ENCODE measurements at places on chromosomes 1 and 21.

- DNase-seq: no peak
Observed at GRCh38 chr1:119743308-119743707, 25.4 kb downstream of the HMGCS2 start.

- DNase-seq: no peak
Observed at GRCh38 chr21:38861056-38861455, 55.3 kb downstream of the ETS2 start.

- DNase-seq: no peak
Observed at GRCh38 chr1:178330848-178331497, 165.8 kb downstream of the CLEC20A start.

DNA sequence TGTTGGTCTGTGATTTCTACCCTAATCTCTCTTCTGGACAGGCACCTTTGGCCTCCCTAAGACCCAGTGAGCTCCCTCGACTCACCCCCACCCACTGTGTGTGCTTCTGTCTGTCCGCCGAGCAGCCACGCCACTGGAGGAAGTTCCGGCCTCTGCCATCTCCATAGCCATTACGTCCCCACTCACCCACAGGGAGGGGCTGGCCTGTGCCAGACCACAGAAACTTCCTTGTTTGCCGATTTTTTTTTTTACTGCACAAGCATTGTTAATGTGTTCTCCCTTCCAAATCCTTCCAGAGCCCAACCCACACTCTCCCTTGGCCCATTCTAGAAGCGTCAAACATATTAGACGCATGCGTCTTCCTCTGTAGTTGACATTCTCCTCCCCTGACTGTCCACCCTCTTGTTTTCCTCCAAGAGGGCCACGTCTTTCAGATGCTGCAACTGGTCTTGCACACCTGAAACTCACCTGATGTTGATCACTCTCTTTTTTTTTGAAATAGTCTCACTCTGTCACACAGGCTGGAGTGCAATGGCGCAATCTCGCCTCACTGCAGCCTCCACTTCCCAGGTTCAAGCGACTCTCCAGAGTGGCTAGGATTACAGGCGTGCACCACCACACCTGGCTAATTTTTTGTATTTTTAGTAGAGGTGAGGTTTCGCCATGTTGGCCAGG is 72.3 kb downstream of the EVA1C start:
- no peak for DNase-seq

GRCh38 chr1:205664399-205665017 is 15.8 kb downstream of the SLC45A3 start:
- DNase-seq: no peak

DNA sequence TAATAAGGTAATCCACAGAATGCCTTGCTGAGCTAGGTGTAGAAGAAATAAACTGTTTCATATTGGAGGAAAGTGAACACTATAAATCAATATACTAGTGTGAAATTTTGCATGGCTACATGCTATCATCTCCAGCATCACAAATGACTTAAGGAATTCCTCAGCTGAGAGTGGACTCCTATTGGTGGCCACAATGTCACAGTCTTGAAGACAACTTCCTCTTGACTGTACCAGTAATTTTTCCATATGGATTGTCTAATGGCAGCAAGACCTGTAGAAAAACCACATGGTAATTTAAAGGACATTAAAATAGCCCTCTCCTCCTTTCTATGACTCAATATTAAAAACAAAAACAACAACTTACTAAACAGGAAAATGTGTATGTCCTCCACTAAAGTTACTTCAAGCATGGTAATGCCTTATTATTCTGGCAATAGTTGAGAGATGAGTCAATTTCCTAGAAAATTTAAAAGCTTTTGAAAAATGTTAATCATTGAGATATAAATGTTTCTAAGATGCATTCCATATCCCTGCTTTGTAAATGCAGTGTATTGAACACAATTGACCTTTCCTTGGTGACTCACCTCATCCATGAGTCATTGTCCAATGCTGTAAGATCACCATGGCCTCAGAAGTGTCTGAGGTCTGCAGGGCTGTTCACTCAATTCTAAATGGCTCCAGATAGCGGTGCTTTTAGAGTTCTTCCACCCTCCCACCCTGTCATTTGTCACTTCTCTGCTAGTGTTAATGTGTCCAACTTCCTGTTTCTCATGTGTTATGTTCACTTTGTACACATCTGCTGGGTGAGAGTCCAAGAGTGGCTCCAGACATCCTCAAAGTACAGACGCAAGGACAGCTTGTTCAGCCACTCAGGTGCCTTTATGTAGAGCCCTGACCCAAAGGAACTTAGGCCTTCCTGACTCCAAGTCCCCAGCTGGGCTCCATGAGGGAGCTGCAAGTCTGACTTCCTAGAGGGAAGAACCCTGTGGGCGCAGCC is 32.8 kb upstream of the DNASE2B start:
- DNase-seq: peak; percentile 91

- no peak for DNase-seq
Observed at GRCh38 chr1:30037251-30038118, 685.9 kb downstream of the MATN1 start.

- no peak for DNase-seq
Observed at GRCh38 chr1:85555420-85555819, 25.1 kb upstream of the CCN1 start.

DNA sequence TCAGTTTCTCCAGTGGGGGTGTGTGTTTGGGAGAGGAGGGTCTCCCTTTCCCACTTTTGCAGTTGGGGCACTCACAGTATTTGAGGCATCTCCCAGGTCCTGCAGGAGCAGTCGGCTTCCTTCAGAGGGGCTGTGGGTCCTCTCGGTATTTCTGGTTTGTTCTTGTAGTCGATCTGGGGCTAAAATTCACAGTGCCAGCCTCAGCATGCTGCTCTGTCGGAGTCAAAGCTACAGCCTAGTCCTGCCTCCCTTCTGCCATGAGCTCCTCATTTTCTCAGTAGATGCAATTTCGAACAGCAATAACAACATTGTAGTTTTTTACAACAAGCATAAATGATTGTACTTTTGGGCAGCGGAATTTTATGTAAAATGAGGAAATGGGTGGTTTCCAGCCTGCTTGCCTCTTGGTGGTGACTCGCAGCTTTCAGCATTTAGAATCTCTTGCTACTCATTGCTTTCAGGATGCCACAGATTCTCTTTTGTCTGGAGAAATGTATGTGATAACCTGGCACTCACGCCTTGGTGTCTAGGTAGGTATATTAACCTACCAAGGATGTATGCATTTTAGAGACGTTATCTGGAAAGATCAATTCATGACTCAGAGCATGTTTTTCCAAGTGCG is 82.4 kb upstream of the C21orf91 start:
- DNase-seq: no peak

GRCh38 chr21:27418346-27418745 is 451.5 kb upstream of the ADAMTS5 start:
- DNase-seq: no peak

DNA sequence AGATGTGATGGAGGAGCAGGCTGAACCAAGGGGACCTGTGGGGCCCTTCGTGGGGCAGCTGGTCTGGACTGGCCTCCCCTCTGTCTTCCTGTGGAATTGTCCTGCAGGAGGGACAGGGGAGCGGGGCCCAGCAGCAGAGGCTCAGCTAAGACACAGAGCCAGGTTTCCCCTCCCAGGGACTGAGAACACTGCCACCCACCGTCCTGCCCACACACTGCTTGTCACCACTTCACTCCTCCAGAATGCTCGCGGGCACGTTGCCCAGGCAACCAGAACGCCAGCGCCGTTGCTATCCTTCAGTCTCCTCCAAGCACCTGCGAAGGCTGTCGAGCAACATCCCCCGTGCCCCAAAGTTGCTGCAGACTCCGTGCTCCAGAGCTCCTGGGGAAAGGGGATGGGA is 46.4 kb downstream of the AJAP1 start:
- DNase-seq: no peak

GRCh38 chr1:154410185-154410827 is 5.2 kb downstream of the IL6R start:
- DNase-seq: no peak

DNA sequence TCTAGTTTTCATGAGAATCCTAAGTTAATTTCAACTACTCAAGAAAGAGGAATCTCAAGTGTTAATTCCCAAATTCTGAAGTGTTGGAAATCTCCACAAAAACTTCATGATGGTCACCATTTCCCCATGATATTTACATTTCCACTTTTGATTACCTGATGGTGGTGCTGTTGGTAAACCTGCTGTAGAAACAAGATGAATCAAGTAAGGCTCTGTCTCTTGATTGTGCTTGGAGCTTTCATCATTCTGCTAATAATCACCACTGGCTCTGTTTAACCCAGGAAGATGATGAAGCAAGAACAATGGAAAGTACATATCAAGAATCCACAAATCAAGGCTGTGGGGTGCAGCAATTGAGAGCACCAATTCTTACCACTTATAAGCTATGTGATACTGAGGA is 77.8 kb downstream of the C4BPA start:
- DNase-seq: no peak
